ENCODE measurements at places on chromosomes 1 and 21.

- no peak for DNase-seq
These were observed 250.6 kb downstream of the KAZN start for GRCh38 chr1:14849038-14849437.

GRCh38 chr1:237164406-237165352, 122.7 kb downstream of the RYR2 start:
- DNase-seq, result no peak

GRCh38 chr1:203187304-203187685, 791 bp upstream of the CHI3L1 start:
- no peak for DNase-seq

- peak; percentile 20 for DNase-seq
These were observed 17.2 kb upstream of the RLF start for GRCh38 chr1:40143891-40144575.

DNA sequence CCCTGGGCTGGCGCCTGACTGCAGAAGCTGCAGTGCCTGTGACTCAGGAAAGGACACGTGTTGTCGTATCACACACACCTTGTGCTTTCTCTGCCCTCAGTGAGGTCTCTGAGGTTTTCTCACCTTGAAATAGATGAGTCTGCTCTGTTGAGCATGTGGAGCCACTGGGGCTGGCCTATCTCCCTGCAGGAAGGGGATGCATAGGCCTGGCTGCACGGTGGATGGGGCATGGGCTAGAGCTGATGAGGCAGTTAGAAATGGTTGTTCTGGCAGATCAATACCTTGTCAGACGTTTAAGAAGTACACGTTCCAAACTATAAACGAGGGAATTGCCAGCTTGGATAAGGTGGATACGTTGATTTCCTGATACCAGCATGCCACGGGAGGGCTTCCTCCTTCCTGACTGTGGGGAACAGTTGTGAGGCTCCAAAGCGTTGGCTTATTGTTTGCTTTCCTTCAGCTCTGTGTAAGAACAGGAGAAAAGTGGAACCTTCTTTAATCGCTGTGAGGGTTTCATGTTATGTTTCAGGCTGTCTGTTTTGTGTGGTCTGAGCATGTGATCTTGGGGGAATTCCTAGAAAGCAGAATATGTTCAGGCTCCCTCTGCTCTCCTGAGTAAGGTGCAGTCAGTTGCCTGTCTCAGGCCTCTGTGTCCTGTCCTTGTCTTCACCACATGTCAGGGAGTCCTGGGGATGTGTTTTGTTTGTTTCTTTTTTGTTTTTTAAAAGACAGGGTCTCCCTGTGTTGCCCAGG, 44.8 kb downstream of the PCNT start:
- DNase-seq, result no peak

GRCh38 chr1:113861641-113862040, 9.9 kb downstream of the PTPN22 start:
- DNase-seq, result no peak

- no peak for DNase-seq
These were observed 148.4 kb upstream of the HMCN1 start for GRCh38 chr1:185585770-185586169.

- peak; percentile 88 for DNase-seq
These were observed at the start of gene PDIK1L for GRCh38 chr1:26111530-26112406. TSS of gene PDIK1L (plus strand) at chr1:26111824. CDS start at chr1:26114309, 2,485 bp downstream.

DNA sequence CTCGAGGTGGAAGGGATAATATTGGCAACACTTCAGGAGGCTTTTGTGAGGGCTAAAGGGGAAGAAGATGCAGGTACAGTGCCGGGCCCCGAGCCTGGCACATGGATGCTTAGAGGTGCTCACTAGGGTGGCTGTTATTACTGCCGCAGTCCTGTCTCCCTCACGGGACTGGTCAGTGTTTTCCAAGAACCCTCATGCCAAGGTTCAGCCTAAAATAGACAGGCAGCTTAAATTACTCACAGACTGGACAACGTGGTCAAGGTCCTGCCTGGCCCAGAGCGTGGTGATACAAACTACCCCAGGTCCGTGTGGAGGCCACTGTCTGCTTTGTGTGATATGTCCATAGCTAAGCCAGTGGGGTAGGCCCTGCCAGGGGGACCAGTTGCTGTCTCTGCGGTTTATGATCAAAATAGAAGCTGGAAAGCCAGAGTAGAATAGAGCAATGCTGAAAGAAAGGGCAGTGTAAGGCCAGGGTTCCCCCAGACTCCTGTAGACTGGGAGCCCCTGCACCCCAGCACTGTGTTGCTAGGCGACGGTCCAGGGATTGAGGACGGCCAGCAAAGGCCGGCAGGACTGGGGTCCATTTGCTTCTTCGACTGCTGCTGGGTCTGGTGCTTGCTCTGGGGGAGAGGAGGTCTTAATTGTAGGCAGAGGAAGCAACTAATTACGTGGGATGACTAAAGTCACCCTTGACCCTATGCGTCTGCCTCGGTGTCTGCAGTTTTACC, 36.1 kb downstream of the ELAPOR1 start:
- DNase-seq, result no peak

DNA sequence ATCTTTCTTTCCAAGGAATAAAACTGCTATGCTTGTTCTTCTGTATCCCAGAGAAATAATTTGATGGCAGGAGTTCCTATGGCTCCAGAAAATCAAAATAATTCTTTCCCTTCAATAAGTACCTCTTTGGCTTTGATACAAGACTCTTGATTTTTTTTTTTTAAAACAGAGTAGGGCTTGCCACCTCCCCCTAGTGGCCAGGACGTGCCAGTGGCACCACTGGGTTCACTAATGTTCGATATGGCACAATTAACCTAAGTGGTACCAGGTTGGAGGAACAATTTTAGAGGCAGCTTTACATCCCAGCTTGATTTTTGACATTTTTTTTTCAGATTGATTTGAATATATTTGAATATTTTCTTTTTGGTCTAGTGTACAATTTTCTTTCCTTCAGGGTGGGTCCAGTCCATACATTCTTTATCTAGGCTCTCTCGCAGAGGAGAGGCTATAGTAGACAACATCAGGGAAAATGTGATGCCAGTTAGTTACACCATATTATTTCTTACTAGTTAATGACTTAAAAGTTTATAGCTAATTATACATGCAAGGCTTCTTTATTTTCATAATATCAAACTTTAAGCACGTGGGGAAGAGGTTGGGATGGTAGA, 330.9 kb downstream of the S1PR1 start:
- peak; percentile 13 for DNase-seq

DNA sequence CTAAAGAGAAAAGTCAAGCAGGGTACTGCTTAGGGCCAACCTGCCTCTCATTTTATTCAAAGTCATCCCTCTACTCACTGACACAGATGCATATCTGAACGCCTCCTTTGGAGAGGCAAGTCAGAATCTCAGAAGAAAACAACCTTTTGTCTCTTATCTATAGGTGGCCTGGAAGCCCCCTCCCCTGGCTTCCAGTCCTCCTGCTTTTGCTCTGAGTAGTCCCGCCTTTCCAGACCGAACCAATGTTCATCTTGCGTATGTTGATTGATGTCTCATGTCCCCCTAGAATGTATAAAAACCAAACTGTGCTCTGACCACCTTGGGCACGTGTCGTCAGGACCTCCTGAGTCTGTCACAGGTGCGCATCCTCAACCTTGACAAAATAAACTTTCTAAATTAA, 81.8 kb downstream of the WDR4 start:
- DNase-seq, result no peak

- DNase-seq, result no peak
These were observed 67.2 kb downstream of the ALG14 start for GRCh38 chr1:95005584-95005983.

GRCh38 chr1:218895064-218895587, 278.6 kb upstream of the LYPLAL1 start:
- DNase-seq, result no peak

- peak; percentile 49 for DNase-seq
These were observed 36.9 kb upstream of the RGS1 start for GRCh38 chr1:192538407-192539296.

GRCh38 chr1:235018161-235018560, 110.5 kb downstream of the TOMM20 start:
- DNase-seq, result no peak

GRCh38 chr1:73784026-73784425, 413.9 kb downstream of the LRRIQ3 start:
- no peak for DNase-seq

GRCh38 chr1:70353601-70354331, 756 bp downstream of the ANKRD13C start:
- no peak for DNase-seq

DNA sequence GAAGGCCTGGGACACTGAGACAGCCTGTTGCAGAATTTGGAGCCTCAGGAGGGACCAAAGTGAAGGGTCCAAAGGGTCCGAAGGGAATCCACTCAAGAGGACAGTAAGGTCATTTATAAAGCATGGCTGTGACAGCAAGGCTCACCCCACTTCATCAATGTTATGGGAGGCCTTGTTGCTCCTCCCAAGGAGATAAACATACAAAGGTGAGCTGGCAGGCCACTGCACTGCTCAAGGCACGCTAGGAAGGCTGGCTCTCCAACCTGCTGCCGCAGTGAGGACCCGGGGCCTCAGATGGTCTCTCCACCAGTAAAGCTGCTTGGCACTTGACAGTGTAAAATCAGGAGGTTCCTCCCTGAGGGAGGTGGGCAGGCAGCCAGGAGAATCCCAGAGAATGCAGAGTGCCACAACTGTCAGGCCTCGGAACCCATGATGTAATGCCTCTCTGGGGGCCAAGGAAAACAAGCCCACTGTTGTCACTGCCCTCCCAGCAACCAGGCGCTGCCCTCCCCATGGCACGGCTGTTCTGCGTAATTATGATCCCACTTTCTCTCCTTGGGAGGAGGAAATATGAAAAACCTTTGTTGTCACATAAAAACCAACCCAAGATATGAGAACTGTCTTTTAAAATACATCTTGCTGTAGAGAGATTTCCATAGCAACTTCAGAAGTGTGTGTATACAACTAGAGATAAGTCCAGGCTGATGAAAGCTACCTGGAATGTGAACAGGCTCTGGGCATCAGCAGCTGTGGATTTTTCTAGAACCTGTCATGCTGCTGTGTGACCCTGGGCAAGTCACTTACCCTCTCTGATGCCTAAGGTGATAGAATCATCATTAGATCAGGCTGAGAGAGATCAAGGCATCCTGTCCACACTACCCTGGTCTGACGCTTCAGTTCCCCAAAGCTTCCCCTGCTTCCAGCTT, 102.5 kb downstream of the KCNN3 start:
- no peak for DNase-seq

GRCh38 chr1:245692318-245692717, 537.5 kb downstream of the KIF26B start:
- DNase-seq, result no peak

DNA sequence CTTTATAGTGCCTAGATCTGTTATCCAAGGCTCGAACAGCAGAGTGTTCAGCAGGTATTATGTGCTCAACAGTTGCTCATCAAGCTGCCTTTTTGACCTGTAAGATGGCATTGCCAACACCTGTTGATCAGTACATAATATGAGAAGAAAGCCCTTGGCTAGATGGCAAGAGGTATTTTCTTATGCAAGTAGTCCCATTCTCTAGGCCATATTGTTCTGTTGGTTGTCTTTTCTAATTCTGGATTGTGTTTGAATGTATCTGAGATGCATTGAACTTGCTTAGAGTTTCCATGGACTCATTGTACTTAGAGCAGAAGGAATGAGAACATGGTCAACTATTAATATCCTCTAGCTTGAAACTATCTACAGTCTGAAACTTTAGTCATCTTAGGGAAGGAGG, 57.4 kb downstream of the LRRC8D start:
- no peak for DNase-seq

- no peak for DNase-seq
These were observed 1.1 kb downstream of the C21orf58 start for GRCh38 chr21:46322351-46323226.

GRCh38 chr1:177476676-177477075, 305.9 kb downstream of the BRINP2 start:
- no peak for DNase-seq

GRCh38 chr1:19884312-19884711, 2.1 kb downstream of the OTUD3 start:
- DNase-seq, result no peak

DNA sequence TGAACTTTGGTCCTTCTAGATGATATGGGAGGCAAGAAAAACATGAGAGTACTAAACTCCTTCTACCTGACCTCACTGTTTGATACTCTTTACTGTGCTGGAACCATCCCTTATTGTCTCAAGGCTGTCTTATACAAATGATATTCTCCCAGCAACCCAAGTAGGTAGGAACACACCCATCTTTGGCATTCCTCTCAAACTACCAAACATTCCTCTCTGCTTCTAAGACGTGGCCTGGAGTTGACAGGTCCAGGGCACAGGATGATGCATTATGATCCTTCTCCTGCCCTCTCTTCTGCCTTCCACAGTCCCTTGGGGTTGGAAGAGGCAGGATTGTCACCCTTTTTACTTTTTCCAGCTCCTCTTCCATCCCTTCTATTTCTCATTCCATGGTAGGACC, 90.5 kb downstream of the SPATA17 start:
- DNase-seq, result no peak

DNA sequence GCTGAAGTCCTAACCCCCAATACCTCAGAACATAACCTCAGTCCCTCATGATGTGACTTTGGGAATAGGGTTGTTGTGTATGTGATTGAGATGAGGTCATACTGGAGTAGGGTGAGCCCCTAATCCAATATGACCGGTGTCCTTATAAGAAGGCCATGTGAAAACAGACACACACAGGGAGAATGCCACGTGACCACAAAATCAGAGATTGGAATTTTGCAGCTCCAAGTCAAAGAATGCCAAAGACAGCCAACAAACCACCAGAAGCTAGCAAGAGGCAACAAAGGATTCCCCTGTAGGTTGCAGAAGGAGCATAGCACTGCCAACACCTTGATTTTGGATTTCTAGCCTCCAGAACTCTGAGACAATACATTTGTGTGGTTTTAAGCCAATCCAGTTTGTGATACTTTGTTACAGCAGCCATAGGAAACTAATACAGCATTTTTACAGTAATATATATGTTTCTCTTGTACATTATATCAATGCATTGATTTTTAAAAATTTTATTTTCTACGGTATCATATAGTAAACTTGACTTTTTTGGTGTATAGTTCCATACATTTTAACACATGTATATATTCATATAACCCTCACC, 5.4 kb downstream of the ZSWIM5 start:
- DNase-seq, result no peak

GRCh38 chr1:236165238-236165981, 23.1 kb downstream of the GPR137B start:
- DNase-seq, result no peak

GRCh38 chr1:114352797-114353196, 158.2 kb downstream of the TRIM33 start:
- DNase-seq, result no peak

GRCh38 chr21:35969281-35969680, 91.0 kb downstream of the SETD4 start:
- no peak for DNase-seq

- no peak for DNase-seq
These were observed 17.0 kb downstream of the DENND2D start for GRCh38 chr1:111183308-111184069.

DNA sequence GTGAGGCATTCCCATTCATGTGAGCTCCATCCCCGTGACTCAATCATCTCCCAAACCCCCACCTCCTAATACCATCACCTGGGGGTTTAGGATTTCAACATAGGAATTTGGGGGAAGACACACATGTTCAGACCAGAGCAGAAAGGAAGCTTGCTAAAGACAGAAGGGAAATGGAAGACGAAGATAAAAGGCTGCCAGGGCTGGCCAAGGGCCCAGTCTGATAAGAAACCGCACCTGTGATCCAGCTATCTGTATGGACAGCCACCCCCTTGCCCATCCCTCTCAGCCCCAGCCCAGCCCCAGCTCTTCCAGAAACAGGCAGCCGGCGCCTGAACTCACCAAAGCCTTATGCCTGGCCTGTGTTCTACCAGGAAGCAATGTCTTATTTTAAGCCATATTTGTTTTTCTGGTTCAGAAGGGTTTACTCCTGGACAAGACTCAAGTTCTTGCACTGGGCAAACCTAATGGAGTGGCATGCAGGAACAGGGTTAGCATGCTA, 198.4 kb upstream of the VAMP3 start:
- no peak for DNase-seq

- DNase-seq, result no peak
These were observed 1.0 kb downstream of the PLEKHG5 start for GRCh38 chr1:6490181-6491080.
